ENCODE measurements at places on chromosomes 6 and 20.

GRCh38 chr6:159844737-159845645 lies 44.9 kb downstream of the PNLDC1 start:
- DNase-seq = no peak

- no peak for DNase-seq
These were observed 2.2 kb downstream of the SNX21 start for GRCh38 chr20:45835825-45836224.

DNA sequence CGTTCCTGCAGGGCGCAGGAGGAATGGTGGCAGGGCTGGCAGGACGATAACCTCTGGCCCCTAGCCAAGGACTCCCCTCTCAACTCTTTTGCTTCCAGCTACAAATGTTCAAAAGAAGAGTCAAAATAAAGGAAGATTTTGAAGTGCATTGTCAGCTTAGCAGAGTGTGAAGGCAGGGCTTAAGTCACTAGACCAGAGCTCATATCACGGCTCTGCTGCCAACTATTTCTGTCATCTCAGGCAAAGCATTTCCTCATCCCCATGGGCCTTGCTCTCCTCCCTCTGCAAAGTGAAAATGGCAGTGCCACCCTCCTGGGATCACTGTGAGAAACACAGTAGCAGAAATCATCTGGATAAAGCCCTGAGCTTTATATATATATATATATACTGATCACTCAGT lies 36.7 kb downstream of the CFAP61 start:
- DNase-seq = no peak

DNA sequence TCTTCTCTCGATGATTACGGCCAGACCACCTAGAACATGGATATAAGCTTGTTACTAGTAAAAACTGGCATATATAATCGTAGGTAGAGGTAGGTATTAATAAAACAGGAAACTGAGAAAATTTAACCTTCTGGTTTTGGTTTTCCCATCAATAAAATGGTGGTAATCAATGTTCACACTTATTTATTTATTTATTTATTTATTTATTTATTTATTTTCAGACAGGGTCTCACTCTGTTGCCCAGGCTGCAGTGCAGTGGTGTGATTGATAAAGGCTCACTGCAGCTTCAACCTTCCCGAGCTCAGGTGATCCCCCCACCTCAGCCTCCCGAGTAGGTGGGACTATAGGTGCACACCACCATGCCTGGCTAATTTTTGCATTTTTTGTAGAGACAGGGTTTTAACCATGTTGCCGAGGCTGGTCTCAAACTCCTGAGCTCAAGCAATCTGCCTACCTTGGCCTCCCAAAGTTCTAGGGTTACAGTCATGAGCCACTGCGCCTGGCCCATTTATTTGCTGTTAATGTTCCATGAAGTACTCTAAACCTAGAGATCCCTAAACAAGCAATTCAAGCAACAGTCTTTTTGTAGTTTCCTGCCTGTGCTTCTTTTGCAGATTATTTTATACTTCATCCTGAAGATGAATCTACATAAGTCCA lies 11.5 kb downstream of the TOMM6 start:
- DNase-seq = no peak

GRCh38 chr6:16404456-16404855 lies 166.1 kb downstream of the GMPR start:
- DNase-seq = no peak

- no peak for DNase-seq
These were observed 67.7 kb upstream of the SPTLC3 start for GRCh38 chr20:12941025-12941424.

GRCh38 chr6:63573899-63574553 lies 1.7 kb downstream of the LOC128125822 start:
- DNase-seq = peak; percentile 76
